ENCODE measurements at places on chromosomes 11 and 22. TPM values are rescaled to one million over a fixed set of nuclear protein-coding genes. Genes with fewer than 3 reads are reported as not detected.

Gene FAM180B
- total RNA-seq: not detected

Gene SPINDOC
- 20.5 TPM for total RNA-seq

Gene GLYAT
- not detected for total RNA-seq

- no peak for DNase-seq
Measured at GRCh38 chr11:81596704-81597103, 1137.0 kb downstream of the FAM181B start.

DNA sequence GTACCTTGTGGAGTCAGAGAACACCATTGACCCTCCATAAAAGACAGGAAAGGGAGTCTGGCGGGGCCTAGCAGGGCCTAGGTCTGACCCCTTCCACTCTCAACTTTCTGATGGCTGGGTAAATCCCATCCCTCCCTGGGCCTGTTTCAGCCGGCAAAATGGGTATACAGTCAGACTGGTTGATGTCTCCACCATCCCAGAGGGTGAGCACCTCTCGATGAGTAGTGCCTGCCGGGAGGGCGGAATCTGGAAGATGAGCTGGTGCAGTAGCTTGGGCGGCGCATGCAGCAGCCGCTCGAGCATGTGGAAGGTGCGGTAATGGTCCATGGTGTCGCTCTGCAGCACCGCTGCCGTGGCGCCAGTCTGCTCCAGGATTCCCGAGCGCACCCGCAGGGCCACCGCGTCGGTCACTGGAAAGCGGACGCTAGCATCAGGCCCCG is 528 bp downstream of the FIBP start:
- DNase-seq: peak; percentile 72

GRCh38 chr22:32842486-32842885 is 41.0 kb downstream of the TIMP3 start:
- DNase-seq: peak; percentile 34

GRCh38 chr11:13763341-13763740 is 94.9 kb downstream of the FAR1 start:
- DNase-seq: no peak

DNA sequence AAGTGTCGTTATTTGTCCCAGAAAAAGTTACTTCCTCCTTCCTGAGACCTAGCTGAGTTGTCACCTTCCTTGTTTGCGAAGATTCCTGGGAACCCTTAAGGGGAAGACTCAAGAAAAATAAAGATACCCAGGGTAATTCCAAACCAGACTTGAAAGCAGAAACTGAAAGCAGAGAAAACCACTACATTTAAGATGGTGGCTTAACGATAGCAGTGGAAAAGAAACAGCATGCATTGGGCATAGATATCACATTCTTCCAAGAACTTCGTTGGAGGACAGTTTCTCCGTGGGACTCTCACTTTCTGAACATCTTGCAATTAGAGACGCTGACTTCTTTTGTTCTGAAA is 89.1 kb downstream of the FAM76B start:
- no peak for DNase-seq
